Dermis blood vessel endothelial cell (primary cell): ENCODE measurements at places on chromosomes 1 and 21. TPM values are rescaled to one million over a fixed set of nuclear protein-coding genes. Genes with fewer than 3 reads are reported as not detected.

OLIG2 gene
- not detected in 2 replicates for total RNA-seq

FGGY gene
- 6.5 and 7.3 TPM in 2 replicates for total RNA-seq

FNDC5 gene
- 0.85 and 0.88 TPM in 2 replicates for total RNA-seq

TPTE gene
- not detected in 2 replicates for total RNA-seq

TGFBR3 gene
- 23.6 and 33.2 TPM in 2 replicates for total RNA-seq

CCDC27 gene
- total RNA-seq: not detected in 2 replicates

UQCRHL gene
- total RNA-seq: 2.1 and 3.4 TPM in 2 replicates
